ENCODE measurements at places on chromosomes 11 and 22.

GRCh38 chr11:60305906-60306619, 21.0 kb upstream of the MS4A6E start:
- DNase-seq = no peak

- DNase-seq = no peak
These were observed 66.2 kb downstream of the HIPK3 start for GRCh38 chr11:33323421-33323820.

GRCh38 chr11:45560155-45560912, 105.1 kb downstream of the CHST1 start:
- DNase-seq = no peak

DNA sequence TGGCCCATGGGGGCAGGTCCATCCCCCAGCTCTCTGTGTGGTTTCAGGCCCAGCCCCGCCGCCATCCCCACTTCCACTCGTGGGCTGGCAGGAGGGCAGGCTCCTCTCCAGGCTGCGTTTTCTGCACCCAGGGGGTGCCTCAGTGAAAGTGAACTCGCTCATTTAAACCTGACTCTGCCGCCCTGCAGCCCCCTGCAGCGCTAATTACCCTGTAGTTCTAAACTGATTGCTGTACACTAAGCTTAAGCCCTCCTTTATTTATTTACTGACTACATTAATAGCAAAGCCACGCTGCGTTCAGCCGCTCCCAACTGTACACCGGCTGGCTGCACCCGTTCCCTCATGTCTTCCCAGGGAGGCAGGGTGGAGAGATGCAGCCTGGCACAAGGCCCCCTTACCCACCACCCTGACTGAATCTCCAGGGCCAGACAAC, 36.6 kb upstream of the NNMT start:
- DNase-seq = no peak

DNA sequence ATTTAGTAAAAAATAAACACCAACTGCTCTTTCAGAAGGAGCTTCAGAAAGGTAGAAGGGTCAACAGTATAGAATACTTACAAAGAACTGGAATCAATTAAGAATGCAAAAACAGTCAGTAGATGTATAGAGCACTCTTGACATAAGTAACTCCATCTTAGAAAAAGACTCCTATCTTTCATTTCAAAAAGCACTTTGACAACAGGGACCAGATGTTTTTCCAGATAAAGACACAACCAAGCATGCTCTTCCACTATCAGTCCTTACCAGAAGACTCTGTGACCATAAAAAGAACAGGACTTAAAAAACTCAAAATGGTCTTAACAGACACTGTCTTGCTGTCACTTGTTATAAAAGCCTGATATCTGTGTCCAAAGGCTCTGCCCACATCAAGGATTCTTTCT, 5.2 kb downstream of the SLC25A17 start:
- DNase-seq = no peak

Data from activated CD4-positive, CD25-positive, alpha-beta regulatory T cell treated with anti-CD3 and anti-CD28 coated beads, Interleukin-2, amount 50 U/mL, for 16 hours (primary cell).